ENCODE measurements at places on chromosomes 7 and 10.

- DNase-seq = no peak
Measured at GRCh38 chr10:110834629-110835301, 37.0 kb upstream of the PDCD4 start.

DNA sequence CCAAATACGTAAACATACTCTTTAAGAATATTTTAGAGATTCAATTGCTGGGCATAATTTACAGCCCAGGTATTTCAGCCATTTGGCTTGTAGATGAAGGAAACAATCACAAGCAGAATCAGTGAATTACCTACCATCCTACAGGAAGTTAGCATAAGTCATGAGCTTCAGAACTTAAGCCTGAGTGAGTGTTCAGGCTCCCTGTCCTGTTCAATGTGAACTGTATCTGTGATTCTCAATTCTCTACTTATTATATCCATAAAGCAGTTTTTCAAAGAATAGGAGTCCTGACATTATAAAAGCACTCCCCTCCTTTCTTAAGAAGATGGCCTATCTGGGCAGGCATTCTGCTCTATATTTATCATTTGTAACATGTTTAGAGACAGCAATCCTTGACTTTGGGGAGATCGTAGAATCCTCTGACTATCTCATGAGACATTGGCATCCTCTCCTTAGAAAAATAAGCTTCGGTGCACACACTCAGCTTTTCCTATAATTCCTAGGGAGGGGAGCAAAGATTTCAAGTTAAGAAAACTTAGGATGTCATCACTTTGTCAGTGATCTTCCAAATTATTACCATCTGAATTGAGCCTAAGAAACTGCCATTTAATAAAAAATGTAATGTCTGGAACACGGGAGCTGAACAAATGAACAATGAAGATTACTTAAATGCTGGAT lies 645.2 kb upstream of the IGFBP3 start:
- DNase-seq = no peak

GRCh38 chr7:102444961-102445673 lies 11.7 kb downstream of the ORAI2 start:
- DNase-seq = peak; percentile 4

DNA sequence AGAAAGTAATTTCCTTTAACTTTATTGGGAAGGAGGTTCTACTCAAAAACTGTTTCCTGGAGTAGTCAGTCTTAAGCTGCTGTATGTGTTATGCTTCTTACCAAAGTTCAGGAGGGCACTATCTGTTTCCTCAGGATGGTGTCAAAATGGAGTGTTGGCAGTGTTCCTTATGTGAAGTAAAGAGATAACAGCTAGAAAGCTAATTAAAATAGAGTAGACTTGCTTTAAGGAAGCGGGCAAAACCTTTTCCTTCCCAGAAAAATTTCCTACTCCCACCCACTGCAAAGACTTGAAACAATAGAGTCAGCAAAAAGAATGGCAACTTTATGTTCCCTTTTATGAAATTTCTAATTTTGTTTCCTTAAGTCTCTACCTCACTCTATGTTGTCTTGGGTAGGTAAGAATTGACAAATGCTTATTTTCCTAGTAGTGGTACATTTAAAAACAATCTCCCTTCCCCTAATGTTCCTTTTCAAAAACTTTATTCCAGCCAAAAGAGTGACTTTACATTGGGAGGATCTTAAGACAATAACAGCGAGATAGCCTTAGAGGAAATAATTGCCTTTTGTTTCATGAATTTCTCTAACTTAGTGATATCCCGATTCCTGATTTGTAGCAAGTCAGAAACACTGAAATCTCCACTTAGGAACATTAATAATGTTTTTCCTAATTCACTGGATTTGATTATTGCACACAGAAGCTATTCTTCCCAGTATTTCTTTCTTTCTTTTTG lies 26.5 kb upstream of the ENTPD1 start:
- no peak for DNase-seq

DNA sequence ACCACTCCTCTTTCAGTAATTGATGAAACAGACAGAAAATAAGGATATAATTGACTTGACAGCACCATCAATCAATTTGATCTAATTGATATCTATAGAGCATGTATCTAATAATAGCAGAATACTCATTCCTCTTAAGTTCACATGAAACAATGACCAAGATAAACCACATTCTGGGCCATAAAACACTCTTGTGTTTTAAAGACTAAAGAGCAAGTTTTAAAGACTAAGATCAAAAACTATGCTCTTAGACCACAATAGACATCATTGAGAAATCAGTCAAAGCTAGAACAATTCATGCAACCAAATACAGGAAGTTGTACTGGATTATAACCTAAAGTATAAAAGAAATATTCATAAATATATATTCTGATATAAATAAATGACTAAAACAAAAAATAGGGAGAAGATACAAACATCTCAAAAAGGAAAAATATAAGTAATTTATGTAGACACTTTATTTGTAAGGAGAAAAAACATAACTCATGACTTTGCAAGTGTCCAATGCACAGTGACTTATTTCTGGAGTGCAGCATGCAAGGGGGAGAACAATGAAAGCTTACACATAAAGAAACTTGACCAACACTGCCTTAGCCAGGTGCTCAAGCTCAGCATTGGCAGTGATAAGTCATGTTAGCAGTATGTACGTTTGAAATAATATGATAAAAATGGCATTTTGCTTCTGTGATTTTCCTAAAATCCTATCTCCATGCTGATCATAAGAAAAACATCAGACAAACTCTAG lies 312.7 kb upstream of the IGFBP3 start:
- no peak for DNase-seq

DNA sequence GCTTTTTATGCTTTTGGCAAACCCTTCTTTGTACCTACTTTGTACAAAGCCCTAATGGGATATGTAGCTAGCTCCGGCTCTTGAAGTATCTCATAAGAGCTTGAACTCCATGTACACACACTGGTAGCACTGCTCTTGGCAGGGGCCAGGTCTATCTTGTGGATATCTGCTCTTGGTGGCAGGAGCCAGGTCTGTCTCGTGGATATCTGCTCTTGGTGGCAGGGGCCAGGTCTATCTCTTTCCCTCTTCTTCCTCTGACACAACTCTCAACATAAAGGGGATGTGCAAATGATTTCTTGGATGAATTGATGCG lies 91.9 kb downstream of the WNT2 start:
- DNase-seq = no peak

- no peak for DNase-seq
Measured at GRCh38 chr10:117552156-117552631, 9.6 kb downstream of the EMX2 start.

GRCh38 chr7:11703829-11704228 lies 128.2 kb downstream of the THSD7A start:
- DNase-seq = no peak

DNA sequence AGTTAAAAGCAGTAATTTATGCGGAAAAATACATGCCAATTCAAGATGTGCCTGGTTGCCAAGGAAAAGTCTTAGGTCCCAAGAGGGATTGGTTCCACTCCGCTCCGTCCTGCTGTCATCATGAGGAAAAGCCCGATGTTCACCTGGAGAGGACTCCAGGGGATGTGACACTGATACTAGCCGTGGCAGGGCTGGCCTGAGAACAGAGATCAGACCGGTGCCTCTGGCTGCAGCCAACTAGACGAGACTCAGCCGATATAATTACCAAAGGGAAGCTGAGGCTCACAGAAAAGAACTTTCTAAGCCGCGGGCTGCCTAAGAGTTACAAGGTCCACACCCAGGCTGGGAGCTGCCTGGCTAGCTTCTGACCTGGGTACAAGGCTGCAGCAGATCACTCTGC lies 81.3 kb upstream of the UNC5B start:
- DNase-seq = no peak

GRCh38 chr7:121420976-121421375 lies 24.9 kb upstream of the FAM3C start:
- no peak for DNase-seq

- no peak for DNase-seq
Measured at GRCh38 chr10:84452003-84452402, 123.6 kb downstream of the CCSER2 start.

GRCh38 chr7:3825491-3825890 lies 524.4 kb downstream of the SDK1 start:
- DNase-seq = no peak

GRCh38 chr7:132603220-132603833 lies 27.1 kb upstream of the PLXNA4 start:
- DNase-seq = no peak

DNA sequence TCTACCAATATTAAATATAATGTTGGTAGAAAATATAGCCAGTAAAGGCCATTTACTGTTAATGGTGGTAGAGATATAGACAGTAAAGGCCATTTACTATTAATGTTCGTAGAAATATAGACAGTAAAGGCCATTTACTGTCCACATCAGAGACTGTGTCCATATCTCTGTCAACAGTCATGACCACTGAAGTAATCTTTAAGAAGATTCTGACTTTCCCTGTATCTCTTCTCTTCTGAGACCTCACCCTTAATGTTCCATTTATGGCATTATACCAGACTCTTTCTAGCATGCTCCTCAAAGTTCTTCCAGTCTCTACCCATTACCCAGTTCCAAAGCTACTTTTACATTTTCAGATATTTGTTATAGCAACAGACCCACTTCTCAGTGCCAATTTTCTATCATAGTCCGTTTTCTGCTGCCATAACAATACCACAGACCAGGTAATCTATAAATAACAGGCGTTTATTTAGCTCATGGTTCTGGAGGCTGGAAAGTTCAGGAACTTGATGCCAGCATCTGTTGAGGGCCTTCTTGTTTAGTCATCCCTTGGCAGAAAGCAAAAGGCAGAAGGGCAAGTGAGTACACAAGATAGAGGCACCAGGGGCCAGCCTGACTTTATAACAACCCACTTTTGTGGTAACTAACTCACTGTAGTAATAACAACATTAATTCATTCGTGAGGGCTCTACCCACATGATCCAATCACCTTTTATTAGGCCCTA lies 7.9 kb upstream of the NUDCD3 start:
- DNase-seq = no peak

DNA sequence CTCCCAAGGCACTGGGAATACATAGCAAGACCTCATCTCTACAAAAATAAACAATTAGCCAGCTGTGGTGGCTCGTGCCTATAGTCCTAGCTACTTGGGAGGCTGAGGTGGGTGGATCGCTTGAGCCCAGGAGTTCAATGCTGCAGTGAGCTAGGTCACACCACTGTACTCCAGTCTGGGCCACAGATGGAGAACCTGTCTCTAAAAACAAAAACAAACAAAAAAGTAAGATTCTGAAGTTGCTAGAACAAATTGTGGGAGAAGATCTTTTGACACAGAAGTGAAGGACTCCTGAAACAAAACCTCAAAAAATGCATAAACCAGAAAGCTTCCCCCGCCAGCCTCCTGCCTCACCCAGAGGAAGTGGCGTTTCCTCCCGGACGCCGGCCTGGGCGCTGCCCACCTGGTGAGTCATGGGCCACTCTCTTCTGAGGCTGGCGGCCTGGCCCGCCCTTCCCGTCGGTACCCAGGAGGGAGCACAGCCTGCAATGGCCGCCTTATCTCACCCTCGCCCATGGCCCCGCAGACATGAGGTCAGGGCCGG lies 25.4 kb upstream of the ELN start:
- DNase-seq = no peak

- DNase-seq = peak; percentile 89
Measured at GRCh38 chr7:44325811-44326241, 432 bp upstream of the CAMK2B start.

All from SK-N-SH (cell line).